ENCODE measurements at places on chromosomes 1 and 21.

- no peak for DNase-seq
These were observed 61.3 kb upstream of the DIP2A start for GRCh38 chr21:46397211-46397905.

- DNase-seq: no peak
These were observed 26.7 kb downstream of the SUSD4 start for GRCh38 chr1:223337174-223337869.

- DNase-seq: no peak
These were observed 30.2 kb downstream of the PRDX6 start for GRCh38 chr1:173507205-173507846.

DNA sequence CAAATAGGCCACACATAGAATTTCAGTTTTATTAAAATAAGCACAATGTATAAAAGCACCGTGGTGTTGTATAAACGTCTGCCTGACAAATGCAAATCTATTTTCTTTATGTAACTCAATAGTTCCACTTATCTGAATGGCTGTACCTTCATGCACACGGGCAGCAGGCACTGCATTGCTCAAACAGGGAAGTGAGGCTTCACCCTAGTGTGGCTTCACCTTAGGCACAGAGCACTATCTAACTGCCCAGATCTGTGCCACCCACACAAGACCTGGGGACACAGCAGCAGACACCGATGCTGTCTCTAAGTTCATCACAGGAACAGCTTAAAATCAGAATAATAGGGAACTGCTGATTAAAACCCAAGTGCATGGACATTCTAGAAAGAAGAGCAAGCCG is 6.0 kb upstream of the KNCN start:
- no peak for DNase-seq

- no peak for DNase-seq
These were observed 34.0 kb downstream of the MEGF6 start for GRCh38 chr1:3577300-3577699.

- DNase-seq: no peak
These were observed 568.4 kb downstream of the PLA2G4A start for GRCh38 chr1:187396929-187397796.

DNA sequence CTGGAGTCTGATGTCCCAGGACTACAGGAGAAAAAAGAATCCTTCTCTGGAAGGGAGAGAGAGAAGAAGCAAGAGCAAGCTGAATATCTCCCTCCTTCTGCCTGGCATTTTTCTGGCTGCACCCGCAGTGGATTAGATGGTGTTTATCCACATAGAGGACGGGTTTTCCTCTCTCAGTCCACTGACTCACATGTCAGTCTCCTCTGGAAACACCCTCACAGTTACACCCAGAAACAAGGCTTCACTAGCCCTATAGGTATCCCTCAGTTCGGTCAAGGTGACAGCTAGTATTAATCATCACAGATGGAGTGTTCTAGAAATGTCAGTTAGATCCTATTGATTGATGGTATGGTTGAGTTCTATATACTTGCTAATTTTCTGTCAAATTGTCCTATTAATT is 87.9 kb downstream of the RHOU start:
- no peak for DNase-seq

DNA sequence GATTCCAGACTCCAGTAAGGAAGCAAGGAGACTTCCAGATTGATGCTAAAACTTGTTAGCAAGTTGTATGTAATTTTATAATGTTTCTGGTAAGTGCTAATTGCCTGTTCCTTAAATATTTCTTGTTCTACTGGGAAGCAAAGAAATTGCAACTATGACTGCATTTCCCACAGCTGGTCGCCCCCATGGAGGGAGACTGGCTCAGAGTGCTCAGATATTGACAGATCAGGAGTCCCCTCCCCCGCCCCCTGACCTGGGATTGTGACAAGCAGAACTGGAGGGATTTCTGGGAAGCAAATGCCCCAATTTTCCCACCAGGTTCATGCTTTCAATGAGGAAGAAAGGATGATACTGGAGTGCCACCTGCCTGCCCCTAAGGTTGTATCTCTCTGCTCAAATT is 82.2 kb upstream of the HMGB4 start:
- DNase-seq: no peak

Measured in dermis microvascular lymphatic vessel endothelial cell (primary cell).